ENCODE measurements at places on chromosomes 1 and 21.

- DNase-seq = no peak
These were observed 27.2 kb downstream of the RNF187 start for GRCh38 chr1:228514421-228514820.

DNA sequence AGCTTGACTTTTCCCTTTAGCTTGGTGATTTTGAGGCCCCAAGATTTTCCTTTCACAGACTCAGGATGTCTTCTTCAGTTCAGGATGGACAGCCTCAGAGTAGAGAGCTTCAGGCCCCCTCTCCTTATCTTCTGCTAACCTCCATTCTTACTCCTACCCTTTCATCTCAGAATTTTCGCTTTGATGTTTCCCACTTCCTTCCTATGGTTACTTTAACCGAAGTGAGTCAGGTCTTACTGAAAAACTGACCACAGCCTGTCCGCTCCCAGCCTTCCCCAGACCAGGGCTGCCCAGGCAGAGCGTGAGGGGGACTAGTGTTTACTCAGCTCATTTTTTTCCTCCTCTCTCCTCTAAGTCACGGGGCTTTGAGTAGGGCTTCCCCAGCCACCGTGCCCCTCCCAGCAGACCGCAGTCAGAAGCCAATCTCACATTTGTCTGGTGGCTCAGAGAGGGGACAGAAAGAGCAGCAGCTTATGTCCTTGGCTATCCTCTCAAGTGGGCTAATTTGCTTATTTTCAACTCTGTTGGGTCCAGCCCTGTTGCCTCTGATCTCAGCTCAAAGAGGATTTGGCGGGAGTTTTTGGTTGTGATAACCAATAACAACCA lies 4.2 kb upstream of the IL19 start:
- no peak for DNase-seq

- no peak for DNase-seq
These were observed 10.5 kb upstream of the RYR2 start for GRCh38 chr1:237031480-237031879.

DNA sequence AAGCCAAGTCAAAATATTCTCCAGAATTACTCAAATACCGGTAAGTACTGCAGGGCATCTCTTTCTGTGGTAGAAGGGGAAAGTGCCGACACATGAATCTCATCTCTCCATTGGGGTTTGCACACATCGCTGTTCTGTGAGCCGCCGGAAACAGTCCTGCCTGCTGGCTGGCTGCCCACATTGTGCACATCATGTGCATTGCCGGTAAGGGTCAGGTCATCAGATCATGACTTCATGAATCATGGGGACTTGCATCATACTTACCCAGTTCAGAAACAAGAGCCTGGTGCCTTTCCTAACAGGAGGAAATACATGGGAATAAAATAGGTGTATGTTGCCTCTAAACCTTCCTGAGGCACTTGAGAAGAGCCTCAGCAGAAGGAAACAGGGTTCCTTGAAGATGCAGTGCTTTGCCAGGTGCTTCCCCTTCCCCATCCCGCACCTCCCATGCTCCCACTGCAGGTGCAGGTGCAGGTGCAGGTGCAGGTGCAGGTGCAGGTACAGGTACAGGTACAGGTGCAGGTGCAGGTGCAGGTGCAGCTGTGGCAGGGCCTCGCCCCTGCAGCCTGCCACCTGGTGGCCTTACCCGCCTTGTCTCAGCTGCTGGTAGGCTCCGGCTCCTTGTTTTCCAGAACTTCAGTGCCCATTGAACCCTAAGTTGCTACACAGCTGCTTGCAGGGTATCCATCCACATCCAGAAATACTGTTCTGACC lies 26.5 kb downstream of the GPR137B start:
- DNase-seq = no peak

DNA sequence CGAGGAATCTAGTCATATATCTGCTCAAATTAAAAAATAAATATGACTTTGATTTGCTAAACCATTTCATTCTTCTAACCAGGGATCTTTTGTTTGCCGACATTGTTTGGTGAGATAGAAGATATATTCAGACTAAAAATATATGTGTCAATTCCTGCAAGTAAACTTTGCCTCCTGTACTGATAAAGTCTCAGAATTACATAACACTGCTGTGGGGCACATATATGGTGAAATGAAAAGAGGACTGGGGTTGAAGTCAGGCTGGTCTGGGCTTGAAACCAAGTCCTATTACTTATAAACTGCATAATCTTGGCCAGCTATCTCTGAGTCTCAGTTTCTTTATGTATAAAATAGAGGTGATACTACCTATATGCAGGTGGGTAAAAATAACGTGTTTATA lies 9.8 kb downstream of the SCMH1 start:
- DNase-seq = no peak

DNA sequence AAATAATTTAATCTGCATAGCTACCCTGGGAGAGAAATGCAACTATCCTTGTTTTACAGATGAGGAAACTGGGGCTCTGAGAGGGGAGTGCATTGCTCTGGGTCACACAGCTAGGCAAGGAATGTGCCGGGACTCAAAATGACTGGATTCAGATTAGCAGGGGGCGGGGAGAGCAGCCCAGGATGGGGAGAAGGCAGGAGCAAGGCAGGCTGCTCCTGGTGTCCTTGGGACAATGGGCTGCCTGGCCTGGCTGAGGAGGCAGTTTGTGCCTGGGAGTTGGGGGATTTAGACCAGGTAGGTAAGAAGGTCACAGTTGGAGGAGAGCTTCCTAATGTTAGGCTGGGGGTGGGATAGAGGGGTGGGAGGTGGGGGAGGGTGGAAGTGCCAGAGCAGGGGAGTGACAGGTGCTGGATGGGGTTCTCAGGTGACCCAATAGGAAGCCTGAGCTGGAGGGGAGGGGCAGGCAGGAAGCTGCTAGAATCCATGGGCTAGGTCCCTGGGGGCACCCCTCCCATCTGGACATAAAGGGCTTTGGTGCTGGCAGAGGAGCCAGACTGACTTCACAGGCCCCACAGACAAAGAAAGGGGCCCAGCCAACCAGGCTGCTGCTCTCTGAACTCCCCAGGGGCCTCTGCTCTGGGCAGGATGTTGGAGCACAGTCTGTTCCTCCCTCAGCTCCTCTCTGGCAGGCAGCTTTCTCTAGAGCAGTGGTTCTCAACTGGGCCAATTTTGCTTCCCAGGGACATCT lies 29.0 kb downstream of the TRIM62 start:
- no peak for DNase-seq

- no peak for DNase-seq
These were observed 14.3 kb downstream of the SLC2A1 start for GRCh38 chr1:42944246-42944928.

DNA sequence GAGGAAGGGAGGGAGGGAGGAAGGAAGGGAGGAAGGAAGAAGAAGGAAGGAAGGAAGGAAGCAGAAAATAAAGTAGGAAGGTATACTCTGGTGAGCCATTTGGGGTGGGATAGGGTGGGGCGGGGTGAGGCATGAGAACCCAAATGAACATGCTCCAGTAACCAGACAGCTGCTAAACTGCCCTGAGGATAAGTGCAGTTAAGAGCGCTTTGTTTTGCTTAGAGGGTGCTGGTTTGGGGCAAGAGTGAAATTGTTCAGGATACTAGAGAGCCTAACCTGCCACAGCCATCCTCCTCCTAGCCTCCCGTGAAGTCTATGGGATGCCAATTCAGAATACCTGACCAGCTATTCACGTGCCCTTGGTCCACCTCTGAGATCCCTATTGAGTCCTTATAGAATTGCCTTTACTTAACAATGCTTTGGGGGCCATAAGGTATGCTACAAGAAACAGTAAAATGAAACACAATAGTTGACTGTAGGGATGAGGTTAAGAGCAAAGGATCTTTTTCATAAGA lies 59.0 kb upstream of the ATF3 start:
- no peak for DNase-seq

- no peak for DNase-seq
These were observed 66.8 kb downstream of the KCNN3 start for GRCh38 chr1:154802982-154803920.

GRCh38 chr1:31579374-31579773 lies 3.1 kb downstream of the TINAGL1 start:
- no peak for DNase-seq

- DNase-seq = no peak
These were observed 170.9 kb upstream of the IVNS1ABP start for GRCh38 chr1:185487936-185488335.

DNA sequence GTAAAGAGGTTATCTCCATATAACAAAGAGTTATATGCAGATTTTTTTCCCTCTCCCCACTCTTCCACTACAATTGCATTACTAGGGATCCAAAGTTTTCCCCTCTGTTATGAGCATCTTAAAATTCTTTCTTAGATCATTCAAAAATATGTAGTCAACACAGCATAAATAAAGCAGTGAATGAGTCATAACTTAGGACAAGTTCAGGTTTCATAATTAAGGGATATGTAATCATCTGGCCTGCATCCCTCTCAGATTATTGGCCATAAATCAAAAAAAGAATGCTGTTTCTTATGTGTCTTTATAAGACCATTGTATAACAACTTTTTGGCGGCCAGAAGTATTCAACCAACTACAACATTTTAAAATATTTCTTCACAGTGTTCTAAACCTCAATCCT lies 1526.1 kb downstream of the KCNT2 start:
- no peak for DNase-seq

DNA sequence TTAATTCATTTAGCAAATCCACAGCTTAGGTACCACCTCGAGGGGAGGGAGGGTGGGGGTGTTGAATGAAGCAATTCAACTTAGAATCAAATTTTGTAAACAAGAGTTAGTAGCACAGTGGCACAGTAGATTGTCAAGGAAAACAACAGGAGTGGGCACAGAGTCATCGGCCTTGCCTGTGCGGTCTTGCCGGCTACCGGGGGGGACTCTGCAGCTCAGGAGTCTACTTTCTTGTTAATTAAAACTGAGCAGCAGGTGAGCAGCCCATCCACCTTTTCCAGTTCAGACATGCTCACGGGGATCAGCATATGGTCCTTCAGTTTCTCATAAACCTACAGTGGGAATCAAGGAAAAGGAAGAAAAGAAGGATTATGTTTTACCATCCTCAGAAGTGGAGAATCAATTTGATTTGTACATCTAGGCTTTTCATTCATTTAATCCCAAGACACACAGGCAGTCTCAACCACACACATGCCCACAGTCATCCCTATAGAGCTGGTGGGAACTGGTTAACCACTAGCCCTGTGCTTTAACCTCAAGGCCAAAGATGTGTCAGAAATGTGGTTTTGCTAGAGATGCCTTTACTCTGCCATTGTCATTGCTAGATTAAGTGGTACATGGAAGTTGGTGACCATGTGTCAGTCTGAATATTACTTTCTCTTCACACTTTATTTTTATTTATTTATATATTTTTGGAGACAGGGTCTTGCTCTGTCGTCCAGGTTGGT lies 45.0 kb upstream of the BCL10 start:
- no peak for DNase-seq

DNA sequence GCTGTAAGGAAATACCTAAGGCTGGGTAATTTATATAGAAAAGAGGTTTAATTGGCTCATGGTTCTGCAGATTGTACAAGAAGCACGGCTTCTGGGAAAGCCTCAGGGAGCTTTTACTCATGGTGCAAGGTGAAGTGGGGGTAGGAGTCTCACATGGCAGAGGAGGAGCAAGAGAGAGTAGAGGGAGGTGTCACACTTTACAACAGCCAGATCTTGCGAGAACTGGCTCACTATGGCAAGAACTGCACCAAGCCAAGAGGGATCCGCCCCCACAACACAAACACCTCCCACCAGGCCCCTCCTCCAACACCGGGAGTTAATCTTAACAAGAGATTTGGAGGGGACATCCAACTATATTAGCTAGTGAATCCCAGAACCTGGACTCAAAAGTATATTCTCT lies 135.4 kb upstream of the SOD1 start:
- DNase-seq = no peak

- DNase-seq = no peak
These were observed 25.3 kb downstream of the WLS start for GRCh38 chr1:68206848-68207689.

- peak; percentile 9 for DNase-seq
These were observed 1.6 kb downstream of the KCNE1 start for GRCh38 chr21:34510148-34511142.

DNA sequence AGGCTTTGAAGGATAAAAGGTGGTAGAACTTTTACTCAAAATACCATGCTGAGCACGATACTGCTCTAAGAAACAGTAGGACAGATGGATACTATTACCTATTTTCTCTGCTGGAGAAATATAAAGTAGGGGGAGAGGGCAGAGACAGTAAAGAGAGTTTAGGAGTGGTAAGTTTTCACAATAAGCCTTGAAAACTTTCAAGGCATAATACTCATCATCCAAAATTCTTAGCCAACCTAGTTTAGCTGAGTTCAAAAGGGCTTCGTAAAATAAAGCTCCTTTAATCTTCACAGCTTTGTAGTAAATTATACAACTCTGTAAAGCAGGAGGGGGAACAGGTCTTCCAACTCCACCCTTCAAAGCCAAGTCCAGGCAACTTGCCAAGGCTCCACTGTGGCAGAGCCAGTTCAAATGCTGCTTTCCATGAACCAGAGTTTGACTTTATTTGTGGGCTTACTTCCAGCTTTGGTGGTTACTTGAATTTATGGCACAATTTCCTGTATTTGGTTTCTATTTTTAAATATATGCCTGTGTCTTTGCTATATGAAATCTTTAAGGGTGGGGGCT lies 15.5 kb downstream of the TEX38 start:
- no peak for DNase-seq

- DNase-seq = no peak
These were observed 11.7 kb downstream of the TNFRSF1B start for GRCh38 chr1:12178511-12178910.

GRCh38 chr1:101081496-101082488 lies 56.2 kb upstream of the DPH5 start:
- peak; percentile 6 for DNase-seq

DNA sequence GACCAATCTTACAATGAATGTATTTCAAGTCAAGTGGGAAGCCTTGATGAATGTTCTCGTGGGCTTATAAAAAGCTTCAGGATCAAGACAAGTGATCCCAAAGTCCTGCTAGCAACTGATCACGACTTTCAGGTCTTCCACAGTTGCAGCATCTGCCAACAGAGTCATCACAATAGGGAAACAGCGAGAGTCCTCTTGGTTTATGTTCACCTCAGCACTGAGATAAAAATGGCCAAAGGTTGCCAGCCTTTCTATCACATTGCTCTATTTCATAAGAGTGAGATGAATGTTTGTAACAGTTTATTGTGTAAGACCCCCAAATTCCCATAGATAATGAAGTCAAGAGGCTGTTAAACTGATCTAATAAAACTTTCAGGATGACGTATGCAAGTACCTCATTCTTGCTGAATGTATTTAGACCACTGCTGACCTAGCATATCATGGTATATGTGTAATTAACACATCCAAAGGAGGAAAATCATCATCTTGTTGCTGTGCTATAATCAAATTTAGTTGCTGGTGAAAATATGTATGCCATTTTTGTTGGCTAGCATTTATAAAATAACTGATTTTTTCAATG lies 150.6 kb downstream of the TGFBR3 start:
- no peak for DNase-seq

All from stimulated activated CD8-positive, alpha-beta memory T cell treated with anti-CD3 and anti-CD28 coated beads, Interleukin-15, amount 100 ng/mL, for 24 hours (primary cell).